ENCODE measurements at places on chromosomes 5 and 9.

DNA sequence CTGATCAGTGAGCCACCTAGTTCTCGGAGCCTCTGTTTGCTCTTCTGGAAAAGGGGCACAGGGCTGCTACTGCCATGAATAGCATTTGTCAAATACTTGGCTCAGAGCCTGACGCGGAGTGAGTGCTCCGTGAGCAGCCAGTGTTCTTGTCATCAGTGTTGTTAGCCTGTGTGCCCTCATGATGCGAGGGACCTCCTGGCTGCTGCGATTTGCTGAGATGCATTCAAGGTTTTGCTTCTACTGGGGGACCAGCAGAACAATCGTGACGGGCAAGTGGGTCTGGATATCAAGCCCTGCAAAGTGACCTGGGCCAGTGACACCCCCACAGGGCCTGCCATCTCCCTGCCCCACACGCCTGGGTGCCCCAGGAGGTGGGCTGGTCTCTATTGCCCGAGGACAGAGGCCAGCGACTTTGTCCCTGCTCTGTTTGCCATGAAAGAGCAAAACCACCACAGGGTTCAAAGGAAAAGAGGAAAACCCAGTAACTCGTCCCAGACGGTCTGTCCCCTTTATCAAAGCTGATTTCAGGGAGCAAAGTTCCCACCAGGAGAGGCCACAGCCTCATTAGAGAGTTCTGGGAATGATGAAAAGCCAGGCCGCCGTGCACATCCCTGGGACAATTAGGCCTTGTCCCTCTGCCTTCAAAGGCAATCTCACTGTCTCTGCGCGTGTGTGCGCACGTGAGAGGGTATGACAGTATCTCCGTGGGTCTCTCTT, 86.5 kb upstream of the LMX1B start:
- no peak for DNase-seq

DNA sequence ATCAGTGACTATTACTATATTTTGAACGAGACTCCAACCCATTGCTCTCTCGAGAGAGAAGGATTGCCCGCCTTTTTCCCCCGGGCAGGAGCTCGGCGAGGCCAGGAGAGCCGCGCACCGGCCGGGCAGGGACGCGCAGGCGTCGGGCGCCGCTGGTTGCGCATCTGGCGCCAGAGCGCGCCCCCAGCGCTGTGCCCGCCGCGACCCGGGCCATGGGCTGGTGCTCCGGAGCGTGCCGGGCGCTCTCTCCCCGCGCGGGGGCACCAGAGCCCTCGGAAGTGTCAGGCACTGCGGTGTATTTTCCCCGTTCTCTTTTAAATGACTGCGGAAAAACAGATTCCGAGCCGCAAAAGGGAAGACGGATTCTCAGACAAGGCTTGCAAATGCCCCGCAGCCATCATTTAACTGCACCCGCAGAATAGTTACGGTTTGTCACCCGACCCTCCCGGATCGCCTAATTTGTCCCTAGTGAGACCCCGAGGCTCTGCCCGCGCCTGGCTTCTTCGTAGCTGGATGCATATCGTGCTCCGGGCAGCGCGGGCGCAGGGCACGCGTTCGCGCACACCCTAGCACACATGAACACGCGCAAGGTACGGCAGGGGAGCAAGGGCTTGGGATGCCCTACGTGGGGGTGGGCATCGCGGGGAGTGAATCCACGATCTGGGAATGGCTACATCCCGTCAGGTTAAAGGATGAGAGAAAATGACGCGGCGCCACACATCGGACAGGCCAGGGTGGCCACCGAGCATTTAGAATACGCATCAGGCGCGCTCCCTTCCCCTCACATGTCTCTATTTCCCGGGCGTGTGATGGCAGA, 1.1 kb upstream of the NTRK2 start:
- DNase-seq: no peak

- peak; percentile 56 for DNase-seq
Observed at GRCh38 chr5:160467555-160468362, 46.1 kb downstream of the PTTG1 start.

GRCh38 chr9:70232476-70232875, 26.3 kb upstream of the SMC5 start:
- DNase-seq: no peak

- DNase-seq: no peak
Observed at GRCh38 chr5:125004009-125004408, 257.6 kb upstream of the ZNF608 start.

GRCh38 chr5:134647750-134648424, 698 bp upstream of the SEC24A start:
- no peak for DNase-seq

- DNase-seq: no peak
Observed at GRCh38 chr9:73541923-73542322, 390.3 kb downstream of the ANXA1 start.

DNA sequence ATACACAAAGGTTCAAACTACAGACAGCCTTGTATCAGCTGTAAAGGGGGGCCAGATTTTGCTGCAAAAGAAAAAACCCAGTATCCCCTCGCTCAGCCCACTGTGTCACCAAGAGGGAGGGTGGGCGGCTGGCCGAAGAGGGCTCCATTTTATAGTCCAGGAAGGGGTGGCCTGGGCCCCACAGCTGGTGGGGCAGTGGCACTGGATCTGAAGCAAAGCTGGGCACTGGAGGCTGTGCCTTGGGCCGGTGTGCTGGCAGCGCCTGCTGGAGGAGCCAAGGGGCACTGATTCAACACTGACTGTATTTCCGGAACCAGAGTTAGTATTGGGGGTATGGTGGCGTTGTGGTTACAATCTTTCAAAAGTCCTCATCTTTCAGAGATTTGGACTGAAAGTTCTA, 9.1 kb downstream of the BRD3 start:
- DNase-seq: no peak

DNA sequence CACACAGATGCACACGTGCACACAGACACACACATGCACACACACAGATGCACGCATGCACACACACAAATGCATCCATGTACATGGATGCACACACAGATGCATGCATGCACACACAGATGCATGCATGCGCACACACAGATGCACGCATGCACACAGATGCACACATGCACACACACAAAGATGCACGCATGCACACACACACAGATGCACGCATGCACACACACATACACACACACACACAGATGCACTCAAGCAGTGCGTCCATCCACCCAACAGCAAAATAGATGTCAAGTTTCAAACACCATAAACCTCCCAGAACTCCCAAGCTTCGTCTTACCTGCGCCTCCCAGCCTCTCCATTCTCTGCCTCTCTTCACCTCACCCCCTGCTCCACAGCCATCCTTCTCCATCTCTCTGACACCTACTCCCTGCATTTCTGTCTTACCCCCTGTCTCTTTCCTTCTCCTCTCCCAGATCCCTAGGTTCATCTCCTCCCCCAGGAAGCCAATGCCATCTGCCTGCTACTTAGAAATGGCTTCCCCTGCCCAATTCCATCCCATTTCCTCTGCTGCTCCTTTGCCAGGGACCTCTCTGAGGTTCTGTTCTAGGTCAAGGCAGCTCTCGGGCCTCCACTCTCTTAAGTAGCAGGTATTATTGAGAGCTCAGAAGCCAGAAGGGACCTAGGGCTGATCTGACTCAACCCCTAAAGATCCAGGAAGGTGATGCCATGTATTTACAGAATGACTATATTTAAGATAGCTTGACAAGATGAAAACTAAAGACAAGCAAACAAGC, 297.2 kb downstream of the MED10 start:
- DNase-seq: no peak

- DNase-seq: no peak
Observed at GRCh38 chr9:126111556-126111955, 215.1 kb upstream of the MVB12B start.

DNA sequence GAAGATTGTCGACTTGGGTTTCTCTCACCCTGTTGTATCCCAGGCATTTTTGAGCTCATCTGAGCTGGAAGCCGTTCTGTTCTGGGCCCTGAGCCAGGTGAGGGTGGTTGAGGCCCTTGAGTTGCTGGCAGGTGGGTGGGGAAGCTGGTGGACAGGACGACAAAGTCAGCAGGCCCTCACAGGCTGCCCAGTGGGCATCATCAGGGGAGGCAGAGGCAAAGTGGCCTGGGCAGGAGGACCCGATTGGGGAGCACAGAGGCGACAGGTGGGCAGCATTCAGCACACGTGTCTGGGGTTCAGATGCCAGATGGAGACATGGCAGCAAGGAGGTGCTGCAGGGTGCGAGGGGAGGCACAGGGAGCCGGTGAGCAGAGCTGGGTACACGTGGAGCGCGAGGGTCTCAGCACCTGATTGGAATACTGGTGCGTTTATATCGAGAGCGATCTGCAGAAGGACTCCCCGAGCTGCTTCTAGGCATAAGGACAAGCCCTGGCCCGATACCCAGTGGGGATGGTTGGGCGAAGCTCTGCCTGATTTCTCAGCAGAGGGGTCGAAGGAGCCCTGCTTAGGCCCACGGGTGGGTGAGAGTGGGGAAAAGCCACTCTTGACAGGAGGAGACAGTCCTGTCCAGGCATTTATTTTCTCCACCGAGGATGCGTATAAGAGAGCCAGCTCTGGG, 49.0 kb upstream of the SUSD3 start:
- DNase-seq: no peak

DNA sequence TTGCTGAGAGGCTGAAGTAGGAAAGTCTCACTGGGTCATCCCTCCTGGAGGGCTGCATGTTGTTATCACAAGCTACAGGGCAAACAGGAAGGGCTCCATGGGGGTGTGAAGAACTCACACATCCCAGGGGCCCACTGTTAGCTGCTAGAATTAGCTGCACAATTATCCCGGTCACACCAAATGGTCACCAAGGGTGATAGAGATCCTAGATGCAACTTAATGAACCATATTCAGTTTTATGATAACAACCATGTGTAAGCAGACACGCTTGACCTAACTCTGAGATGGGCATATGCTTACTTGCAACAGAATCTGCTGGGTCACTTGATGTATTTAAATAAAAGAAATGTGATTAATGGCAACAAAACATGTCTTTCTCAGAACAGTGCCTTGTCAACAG, 143.5 kb upstream of the C6 start:
- no peak for DNase-seq

GRCh38 chr5:45410304-45410995, 285.7 kb downstream of the HCN1 start:
- DNase-seq: no peak

GRCh38 chr9:114206221-114206789, 51.0 kb downstream of the COL27A1 start:
- no peak for DNase-seq

- DNase-seq: no peak
Observed at GRCh38 chr5:171592076-171592475, 172.6 kb downstream of the FGF18 start.

DNA sequence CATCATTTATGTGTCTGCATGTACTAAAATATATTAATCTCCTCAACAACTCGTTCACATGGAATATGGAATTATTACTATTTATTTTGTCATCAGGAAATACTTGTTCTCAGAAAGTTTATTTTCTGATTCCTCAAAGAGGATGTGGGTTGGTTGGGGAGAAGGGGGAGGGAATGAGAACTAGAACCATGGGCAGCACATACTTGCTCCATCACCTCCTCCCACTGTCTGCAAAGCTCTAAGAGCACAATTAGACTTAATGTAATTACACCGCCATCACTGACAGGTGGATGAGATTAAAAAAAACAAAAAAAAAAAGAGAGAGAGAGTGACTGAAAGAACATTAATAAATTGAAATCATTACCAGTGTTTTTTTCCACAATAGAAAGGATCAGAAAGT, 98.2 kb downstream of the OXCT1 start:
- no peak for DNase-seq

DNA sequence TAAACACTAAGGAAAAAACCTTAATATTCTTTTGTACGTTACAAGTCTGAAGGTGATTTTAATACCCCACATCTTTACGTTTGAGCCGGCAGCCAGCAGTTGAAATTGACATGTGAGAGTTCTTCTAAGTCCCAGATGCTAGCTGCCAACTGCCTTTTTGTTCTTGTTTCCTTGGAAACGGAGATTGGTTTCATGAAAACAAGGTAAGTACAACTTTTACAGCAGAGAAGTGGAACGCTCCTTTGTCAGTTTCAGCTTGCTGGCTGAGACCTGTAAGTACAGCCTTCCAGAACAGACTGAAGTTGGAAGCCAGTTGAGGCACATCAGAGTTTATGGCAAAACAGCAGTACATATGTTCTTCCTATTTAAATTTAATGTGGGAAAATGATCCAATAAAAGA, 1018.4 kb upstream of the ARRDC3 start:
- DNase-seq: no peak

DNA sequence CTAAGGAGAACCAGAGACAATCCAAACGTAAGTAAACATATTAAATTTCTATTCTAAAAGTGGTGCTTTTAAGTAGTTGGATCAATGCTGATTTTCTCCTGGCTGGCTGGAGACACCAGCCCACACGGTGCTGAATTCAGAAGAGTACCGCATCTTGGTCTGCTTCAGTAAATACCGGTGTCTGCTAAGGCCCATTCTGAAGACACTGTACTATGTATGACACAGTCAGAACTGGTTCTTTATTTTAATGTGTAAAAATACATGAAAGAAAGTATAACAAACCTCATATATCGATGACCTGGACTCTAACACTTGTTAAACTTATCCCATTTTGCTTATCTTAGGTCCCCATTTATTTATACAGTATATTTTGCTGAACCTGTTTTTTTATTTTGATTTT, 32.8 kb downstream of the RAPGEF1 start:
- no peak for DNase-seq

DNA sequence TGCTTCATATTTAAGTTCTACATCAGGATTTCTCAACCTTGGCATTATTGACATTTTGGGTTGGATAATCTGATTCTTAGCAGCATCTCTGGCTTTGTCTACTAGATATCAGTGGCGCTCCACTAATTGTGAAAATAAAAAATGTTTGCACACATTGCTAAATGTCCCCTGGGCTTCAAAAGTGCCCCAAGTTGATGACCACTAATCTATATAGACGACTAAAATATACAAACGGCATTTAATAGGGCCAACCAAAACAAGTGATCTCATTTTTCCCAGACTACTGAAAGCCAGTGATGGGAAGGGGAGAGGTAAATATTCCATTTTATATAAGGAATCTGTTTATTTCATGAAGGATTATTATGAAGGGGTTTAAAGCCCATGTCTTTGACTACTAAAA, 118.6 kb downstream of the HOMER1 start:
- DNase-seq: no peak

DNA sequence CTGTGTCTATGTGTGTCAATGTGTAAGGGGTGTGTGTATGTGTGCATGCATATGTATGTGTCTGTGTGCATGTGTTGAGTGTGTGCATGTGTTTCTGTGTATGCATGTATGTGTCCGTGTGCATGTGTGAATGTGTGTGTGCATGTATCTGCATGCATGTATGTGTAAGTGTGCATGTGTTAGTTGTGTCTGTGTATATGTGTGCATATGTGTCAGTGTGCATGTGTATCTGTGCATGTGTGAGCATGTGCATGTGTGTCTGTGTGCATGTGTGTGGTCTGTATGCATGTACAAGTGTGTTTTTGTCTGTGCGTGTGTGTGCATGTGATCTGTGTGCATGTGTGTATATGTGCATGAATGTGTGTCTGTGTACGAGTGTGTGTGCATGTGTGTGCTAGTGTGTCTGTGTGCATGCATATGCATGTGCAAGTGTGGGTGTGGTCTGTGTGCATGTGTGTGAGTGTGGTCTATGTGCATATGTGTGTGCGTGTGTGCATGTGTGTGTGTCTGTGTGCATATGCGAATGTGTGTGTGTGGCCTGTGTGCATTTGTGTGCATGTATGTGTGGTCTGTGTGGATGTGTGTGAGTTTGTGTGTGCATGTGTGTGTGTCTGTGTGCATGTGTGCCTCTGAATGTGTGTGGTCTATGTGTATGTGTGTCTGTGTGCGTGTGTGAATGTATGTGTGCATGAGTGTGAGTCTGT, 9.6 kb downstream of the FAM163B start:
- no peak for DNase-seq

- no peak for DNase-seq
Observed at GRCh38 chr5:374631-375335, 53.3 kb downstream of the AHRR start.

GRCh38 chr5:16406630-16407029, 59.0 kb downstream of the ZNF622 start:
- DNase-seq: no peak

Measured in stimulated activated CD4-positive, alpha-beta T cell treated with anti-CD3 and anti-CD28 coated beads, TNF-alpha, amount 100 ng/mL, for 4 hours (primary cell).